ENCODE measurements at places on chromosomes 13 and 19. TPM values are rescaled to one million over a fixed set of nuclear protein-coding genes. Genes with fewer than 3 reads are reported as not detected.

The PSG11 gene
- total RNA-seq = not detected

DNA sequence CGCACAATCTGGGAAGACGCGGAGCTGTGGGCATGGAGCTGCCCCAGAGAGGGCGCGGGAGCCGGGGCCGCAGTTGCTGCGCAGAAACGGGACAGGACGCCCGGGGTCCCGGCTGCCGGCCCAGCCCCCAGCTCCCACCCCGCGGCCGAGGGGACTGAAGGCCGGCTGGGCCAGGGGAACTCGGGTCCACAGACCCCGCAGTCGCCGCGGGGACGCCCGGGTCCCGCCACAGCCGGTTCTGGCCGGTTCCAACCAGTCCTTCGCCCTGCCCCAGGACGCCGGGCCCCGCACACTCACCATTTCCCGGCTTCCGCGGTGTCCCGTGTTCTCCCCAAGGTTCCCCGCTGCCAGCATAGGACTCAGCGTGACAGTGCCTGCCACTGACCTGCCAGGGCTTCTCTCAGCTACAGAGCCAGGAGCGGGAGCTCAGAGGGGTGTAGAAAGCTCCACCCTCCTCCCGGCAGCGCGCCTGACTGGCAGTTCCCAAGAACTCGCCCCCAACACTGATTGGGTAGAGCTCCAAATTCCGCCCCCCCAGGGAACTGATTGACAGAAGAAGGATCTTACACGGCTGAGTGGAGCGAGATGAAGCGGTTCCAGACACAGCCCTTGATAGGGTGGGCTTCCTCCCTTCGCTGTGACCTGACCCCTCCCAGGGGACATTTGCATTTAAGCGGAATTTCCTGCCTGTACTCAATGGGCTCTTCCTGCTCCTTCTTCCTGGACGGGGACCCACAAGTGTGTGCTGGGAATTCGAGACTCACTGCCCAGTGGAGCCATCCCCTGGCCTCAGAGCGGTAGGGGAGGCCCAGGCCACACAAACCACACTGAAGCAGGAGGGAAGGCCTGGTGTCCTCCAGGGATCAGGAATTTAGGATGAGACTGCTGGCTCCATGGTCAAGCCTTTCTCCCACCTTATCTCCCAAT is at the start of gene ZNF442:
Gene ZNF442, minus strand, starts transcription at position 448 of the 927 bp plus-strand sequence. CDS start 2,052 bp downstream, outside the sequence.
- H3K27ac ChIP-seq = peak within 1 kb of the TSS; percentile 85
- H3K4me1 ChIP-seq = no peaks in the 10 kb centered on the region
- peak within 1 kb of the TSS; percentile 84 for H3K4me3 ChIP-seq
- no peaks in the 10 kb centered on the region for H3K36me3 ChIP-seq

DNA sequence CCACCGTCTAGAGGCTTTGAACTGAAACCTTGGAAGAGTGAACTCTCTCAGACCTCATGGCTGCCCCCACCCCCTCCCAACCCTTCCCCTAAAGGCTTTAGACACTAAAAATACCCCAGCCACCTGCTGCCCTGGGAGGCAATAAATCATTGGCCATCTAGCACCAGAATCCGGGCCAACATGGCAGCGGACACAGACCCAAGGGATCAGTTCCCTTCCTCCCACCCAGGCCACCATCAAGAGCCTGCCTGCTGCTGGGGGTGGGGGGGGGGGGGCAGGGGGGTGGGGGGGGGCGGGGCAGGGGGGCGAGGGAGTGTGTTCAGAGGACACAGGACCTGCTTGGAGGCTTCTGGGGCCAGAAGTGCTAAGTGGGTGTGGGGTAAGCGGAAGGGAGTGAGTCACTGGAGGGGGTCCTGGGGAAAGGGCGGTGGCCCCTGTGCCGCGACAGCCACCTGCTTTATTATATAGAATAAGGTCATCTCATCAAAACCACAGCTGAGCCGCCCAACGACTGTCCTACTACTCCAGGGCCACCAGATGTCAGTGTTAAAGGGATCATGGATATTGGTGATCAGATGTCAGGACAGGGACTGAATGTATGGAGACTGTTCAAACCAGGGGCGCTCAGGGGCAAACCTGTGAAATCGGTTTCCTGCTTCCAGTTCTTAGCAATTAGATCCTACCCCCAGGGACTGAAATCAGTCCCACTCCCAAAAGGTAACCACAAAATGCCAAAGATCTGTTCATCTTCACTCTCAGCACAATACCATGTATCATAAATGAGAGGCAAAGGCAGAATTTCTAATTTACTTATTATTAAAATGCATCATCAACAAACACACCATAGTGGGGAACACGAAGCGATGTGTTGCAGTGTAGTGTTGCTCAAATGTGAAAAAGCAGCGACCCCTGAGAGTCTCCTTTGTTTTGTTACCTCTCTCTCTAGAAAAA is 24.3 kb downstream of the ARL11 start:
- H3K27ac ChIP-seq = no peak overlapping the region
- no peaks in the 10 kb centered on the region for H3K36me3 ChIP-seq
- H3K4me1 ChIP-seq = no peaks in the 10 kb centered on the region
- no peaks in the 10 kb centered on the region for H3K27me3 ChIP-seq

The ZNF772 gene
- total RNA-seq = 8.9 TPM

GRCh38 chr19:18417250-18418028 is 1.8 kb upstream of the SSBP4 start:
- H3K4me3 ChIP-seq = peak overlapping the region; percentile 2
- no peak for DNase-seq
- H3K4me1 ChIP-seq = peaks cover 12% of the 10 kb centered on the region
- no peaks in the 10 kb centered on the region for H3K27me3 ChIP-seq

The NCCRP1 gene
- total RNA-seq = 1.6 TPM

- H3K27ac ChIP-seq = no peak overlapping the region
- H3K27me3 ChIP-seq = peaks cover 3% of the 10 kb centered on the region
- no peaks in the 10 kb centered on the region for H3K4me1 ChIP-seq
- H3K36me3 ChIP-seq = no peaks in the 10 kb centered on the region
- no peak for DNase-seq
Measured at GRCh38 chr13:87684850-87685742, 13.9 kb downstream of the SLITRK5 start.

GRCh38 chr19:2603334-2603733 is 99.2 kb downstream of the GNG7 start:
- no peaks in the 10 kb centered on the region for H3K27me3 ChIP-seq
- H3K4me1 ChIP-seq = peaks cover 18% of the 10 kb centered on the region
- H3K27ac ChIP-seq = peak overlapping the region; percentile 69
- DNase-seq = peak; percentile 53
- no peak overlapping the region for H3K4me3 ChIP-seq
- no peaks in the 10 kb centered on the region for H3K36me3 ChIP-seq

The LINGO3 gene
- total RNA-seq = not detected

DNA sequence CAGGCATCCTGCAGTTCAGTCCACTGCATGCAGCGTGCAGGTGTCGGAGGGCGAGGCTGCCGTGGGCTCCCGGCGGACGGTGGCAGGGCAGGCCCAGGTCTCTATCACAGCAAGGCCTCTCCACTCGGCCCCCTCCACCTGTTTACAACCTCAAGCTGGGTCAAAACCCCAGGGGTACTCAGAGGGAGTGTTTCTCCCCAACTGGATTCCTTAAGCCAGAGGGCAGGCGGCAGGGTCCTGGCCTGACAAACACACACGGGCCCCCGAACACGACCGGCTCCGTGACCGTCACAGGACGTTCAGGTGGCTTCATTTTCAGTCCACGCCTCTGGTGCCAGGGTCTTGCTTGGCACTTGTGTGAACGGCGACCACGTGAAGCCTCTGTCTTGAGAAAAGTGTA is 23.5 kb downstream of the RASA3 start:
- no peaks in the 10 kb centered on the region for H3K27me3 ChIP-seq
- H3K27ac ChIP-seq = no peak overlapping the region
- DNase-seq = peak; percentile 5
- H3K36me3 ChIP-seq = no peaks in the 10 kb centered on the region
- no peaks in the 10 kb centered on the region for H3K4me1 ChIP-seq

GRCh38 chr19:14147797-14148605 is 11.6 kb upstream of the ASF1B start:
- peak overlapping the region; percentile 15 for H3K27ac ChIP-seq
- no peaks in the 10 kb centered on the region for H3K4me1 ChIP-seq
- H3K36me3 ChIP-seq = no peaks in the 10 kb centered on the region

DNA sequence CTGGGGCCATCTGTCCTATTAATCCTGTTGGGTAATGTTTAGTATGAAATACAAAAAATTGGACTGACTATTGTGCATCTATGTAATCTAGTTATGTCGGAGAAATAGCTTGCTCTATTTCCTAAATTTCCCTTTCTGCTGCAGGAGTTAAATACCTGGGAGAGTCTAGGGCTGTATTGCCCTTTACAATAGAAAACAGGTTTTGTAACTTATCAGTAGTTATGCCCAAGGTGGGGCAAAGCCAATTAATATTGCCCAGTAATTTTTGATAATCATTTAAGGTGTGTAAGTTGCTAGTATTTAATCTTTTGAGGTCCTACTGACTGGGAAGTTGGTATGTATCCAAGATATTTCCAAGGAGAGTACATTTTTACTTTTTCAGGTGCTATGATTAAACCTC is 838.1 kb downstream of the DACH1 start:
- no peaks in the 10 kb centered on the region for H3K36me3 ChIP-seq
- no peaks in the 10 kb centered on the region for H3K27me3 ChIP-seq
- H3K4me3 ChIP-seq = no peak overlapping the region
- DNase-seq = no peak
- no peak overlapping the region for H3K27ac ChIP-seq

The CXCL17 gene
- 13.5 TPM for total RNA-seq

Measured in pancreas (tissue), 10 donors.